ENCODE measurements at places on chromosomes 2 and 18.
A peak's percentile ranks its signal among the peaks of the same experiment; 100 is the strongest.

DNA sequence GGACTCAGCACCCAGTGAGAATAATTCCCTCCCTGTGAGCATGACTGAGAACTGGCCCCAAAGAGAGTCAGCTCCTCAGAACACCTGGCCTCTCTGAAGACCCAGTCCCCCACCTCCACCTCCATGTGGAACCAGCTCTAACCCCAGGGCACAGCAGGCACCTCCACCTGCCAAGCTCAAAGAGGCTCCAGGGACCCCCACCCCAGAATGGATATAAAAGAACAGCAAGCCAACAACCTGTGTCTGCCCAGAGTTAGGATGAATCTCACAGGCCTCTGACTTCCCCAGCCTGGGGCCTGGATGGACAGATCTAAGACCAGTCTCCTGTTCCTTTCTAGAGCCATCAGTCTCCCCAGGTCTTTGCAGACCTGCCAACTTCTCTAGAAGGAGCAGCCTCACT, 498.5 kb downstream of the EIPR1 start:
- DNase-seq: no peak

DNA sequence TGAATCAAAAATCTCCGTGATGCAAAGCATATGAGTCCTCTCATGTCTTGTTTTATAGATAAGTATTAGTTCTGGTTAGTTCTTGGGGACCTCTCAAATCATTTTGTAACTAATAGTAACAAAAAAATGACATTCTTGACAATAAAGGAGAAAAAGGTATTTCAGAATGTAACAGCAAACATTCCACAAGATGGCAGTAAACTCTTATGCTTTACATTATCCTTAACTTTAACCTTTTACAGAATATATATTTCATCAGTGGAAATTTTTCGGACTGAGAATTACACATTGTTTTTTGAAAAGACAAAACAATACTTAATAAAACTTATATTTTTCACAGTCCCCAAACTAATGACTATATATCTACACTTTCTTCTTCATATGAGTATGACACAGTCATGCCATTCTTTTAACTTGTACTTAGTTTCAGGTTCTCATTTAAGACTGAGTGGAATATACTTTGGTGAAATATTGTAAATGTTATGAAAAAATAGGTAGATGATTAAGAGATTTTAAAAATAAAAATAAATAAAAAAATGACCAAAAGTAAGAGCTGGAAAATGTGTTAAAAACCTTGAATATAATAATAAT, 142.9 kb upstream of the NXPH2 start:
- peak; percentile 42 for DNase-seq

DNA sequence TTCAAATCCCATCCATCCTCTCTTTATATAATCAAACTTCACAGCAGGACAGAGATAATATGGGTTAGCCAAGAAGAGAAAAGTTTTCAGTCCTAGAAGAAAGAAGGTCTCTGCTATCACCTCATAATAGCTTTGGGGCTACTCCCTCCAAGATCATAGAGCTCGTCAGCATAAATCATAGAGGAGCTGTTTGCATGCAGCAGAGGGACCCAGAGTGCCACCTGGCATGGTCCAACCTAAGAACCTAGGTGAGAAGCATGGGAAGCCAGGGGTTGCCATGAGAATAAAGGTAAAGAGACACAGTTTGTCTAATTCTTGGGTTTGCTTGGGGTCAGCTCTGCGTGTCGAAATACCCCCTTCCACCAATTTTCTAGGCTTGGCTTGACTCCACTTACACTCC, 87.1 kb upstream of the CYP1B1 start:
- DNase-seq: no peak

GRCh38 chr2:9984217-9984739, 32.8 kb downstream of the GRHL1 start:
- peak; percentile 70 for DNase-seq

GRCh38 chr2:28678944-28679343, 72.7 kb upstream of the PPP1CB start:
- no peak for DNase-seq

DNA sequence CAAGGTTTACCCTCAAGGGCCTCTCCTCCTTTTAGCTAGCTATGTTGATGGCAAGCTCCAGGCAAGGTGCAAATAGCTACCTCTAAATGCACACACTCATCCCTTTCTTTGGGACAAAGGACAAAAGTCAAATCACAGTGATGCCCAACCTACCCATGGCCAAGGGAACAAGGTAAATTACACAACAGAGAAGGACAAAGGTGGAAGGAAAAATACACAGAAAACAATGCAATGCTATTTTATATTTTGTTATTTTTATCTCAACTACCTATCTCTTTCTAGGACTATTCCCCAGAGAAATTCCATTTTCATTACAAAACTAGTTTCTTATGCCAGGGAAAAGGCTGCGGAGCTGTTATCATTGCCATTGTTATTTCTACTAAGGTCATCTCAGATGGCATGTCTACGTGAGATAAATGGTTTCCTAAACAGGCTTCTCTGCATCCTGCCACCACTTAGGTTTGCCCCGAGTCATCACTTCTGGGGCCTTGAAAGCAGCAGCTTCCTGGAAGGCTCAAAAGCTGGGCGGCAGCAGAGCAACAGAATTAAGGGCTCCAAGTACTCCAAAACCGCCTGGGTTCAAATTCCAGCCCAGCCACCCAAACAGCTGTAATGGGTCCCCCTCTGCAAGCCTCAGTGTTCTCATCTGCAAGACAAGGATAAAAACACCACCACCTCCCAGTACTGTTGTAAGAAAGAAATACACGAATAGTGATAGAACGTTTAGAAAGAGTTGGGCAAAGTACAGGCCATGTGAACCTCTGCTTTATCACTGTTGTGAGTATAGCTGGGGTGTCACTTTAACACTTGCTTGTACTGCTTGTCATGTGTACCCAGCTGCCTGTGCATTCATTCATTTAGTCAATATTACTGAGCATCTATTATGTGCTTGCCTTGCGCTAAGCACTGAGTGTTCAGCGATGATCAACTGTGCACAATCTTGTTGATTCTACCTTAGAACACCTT, 20.9 kb downstream of the BCL2 start:
- no peak for DNase-seq

GRCh38 chr2:9594366-9595054, 36.3 kb downstream of the YWHAQ start:
- no peak for DNase-seq

GRCh38 chr2:175001566-175001965, 3.6 kb downstream of the CHN1 start:
- DNase-seq: no peak

DNA sequence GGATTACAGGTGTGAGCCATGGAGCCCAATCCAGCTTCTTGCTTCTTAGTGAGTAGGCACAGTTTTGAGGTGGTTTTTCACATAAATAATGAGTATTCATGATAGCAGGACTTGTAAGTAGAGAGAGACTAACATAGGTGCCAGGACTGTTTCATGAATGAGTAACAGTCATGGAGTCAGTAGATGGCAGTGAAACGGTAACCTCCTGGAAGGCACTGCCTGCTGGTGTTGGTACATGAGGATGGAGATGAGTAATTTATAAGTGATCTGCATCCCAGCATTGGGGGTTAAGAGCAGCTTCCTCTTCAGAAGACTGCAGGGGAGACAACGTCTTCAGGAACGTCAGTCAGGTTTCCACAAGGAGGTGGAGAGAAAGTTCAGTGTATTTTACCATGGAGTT, 143.8 kb downstream of the HAUS1 start:
- DNase-seq: no peak

DNA sequence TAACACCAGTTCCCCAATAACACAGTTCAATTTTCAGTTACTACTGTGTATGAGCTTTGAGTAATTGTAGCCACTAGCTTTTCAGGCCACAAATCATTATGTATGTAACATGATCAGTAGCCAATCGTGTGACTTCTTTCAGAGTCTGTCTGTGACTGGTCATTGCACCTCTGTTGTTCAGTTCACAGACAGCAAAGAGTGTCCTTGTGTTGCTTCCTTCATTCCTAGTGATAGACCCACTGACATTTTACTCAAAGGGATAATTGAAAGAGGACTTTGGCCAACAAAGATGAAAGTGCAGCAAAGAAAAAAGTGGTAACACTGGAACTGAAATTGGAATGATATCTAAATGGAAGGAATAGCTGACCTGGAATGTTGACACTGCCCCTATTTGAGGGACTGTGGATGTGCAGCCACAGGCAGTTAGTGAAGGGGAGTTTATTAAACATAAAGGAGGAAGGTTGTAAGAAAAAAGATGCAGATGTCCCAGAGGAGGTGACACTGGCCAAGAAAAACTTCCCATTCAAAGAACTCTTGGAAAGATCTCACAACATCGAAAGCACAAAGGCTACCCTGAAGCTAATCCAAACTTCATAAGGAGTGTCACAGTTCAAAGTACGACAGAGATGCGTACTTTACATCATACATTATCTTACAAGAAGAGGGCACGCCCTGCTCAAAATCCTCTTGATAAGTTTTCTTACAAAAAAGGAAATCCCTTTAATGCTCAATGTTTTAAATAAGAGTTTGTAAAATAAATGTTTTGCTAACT, 19.3 kb downstream of the TTC39C start:
- no peak for DNase-seq

DNA sequence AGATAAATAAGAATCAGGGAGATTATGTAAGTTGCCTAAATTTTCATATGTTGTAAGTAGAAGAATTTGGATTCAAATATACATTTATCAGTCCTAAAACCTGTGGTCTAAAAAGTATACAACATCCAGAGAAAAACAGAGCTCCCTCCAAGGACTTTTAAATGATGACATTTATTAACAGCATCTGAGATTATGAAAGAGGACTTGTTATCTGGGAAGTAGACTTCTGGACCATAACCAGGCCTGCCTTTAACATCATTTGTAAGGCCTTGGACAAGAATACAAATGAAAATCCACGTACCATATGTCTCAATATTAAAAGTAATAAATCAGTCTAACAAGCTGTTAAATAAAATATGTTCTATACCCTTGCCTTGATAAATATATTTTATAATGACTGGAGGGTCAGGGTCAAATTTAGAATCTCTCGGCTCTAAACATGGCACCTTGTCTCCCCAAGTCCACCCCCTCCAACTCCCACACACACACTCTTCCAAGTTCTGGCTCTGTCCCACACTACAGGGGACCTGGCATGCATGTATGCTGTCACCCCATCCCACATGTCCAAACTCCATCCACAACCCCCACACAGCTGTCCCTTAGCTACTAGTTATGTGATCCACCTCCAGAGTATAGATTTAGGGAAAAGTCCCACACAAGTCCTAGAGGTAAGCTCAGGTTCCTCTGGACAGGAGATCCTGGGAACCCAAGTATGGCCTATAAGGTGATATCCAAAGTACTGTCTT, 382.6 kb downstream of the CDH2 start:
- no peak for DNase-seq

- DNase-seq: no peak
Observed at GRCh38 chr2:657766-658165, 19.4 kb downstream of the TMEM18 start.

DNA sequence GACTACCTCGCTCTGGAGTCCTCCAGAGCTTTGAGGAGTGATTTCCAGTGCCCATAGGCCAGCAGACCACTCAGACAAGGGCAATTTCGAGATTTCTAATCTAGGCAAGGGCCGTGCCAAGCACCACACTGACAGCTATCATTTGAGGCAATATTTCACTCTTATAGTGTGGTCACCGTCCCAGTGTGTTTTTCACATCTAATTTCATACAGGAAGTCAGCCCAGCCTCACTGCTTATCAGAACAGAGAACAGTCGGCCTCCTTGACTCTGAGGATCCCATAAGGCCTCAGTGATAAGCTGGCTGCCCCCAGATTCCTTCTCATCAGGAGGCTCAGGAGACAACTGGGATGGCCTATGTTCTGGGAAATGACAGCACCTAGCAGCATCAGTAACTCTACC, 581 bp downstream of the CAPN14 start:
- DNase-seq: no peak

DNA sequence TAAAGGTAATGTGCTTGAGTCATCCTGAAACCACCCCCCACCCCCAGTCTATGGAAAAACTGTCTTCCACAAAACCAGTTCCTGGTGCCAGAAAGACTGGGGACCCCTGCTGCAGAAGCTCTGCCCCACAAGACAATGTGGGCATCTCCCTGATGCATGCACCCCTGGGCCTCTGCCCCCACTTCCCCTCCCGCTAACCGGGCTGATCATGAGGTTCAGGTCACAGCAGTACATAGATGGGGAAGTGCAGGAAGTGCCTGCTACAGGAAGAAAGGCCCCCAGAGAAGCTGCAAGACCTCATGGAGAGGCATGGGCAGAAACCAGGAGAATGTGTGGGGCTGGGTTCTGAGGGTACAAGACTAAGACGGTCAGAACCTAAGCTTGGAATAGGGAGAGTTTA, 243.4 kb upstream of the ID2 start:
- no peak for DNase-seq

DNA sequence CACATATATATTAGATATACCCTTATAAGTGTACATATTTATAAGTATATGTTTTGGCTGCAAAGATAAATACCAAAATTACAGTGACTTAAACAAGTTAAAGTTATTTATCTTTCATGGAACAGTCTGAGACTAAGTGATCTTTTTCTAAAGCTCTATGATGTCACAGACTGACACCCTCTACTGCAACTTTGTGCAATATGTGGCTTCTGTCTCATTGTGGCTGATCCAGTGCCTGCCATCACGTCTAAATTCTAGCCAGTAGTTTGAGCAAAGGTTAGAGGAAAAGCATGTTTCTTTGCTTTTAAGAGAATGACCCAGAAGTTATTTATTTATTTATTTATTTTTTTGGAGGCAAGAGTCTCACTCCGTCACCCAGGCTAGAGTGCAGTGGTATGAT, 13.8 kb upstream of the GATA6 start:
- no peak for DNase-seq

- DNase-seq: peak; percentile 61
Observed at GRCh38 chr2:186256540-186256939, 229.5 kb upstream of the ZC3H15 start.

DNA sequence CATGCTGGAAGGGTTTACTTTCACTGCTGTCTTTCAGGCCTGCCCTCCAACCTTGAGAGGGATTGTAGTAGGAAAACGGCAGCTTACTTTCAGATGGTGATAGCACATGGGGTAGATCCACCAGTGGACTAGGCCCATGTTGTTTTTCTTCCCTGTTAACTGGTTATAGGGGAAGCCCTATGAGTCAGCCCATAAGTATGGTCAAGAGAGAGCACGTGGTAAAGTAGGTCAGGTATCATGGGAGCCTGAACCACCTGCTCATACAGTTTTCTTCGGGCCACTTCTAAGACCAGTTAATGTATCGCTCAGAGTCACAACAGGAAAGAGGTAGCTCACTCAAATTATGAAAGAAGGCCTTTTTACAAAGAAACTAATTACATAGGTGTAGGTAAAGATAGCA, 33.0 kb downstream of the PDK1 start:
- no peak for DNase-seq

GRCh38 chr18:35590935-35591334, 9.4 kb downstream of the GALNT1 start:
- DNase-seq: peak; percentile 6

- no peak for DNase-seq
Observed at GRCh38 chr2:38248255-38248654, 128.8 kb downstream of the ATL2 start.
